CD8-positive, alpha-beta memory T cell (primary cell): ENCODE measurements at places on chromosomes 11 and 22. TPM values are rescaled to one million over a fixed set of nuclear protein-coding genes. Genes with fewer than 3 reads are reported as not detected.
A peak's percentile ranks its signal among the peaks of the same experiment; 100 is the strongest.

Gene APOL4
- total RNA-seq = 0.42 TPM

Gene CASP4
- 48.8 TPM for total RNA-seq

DNA sequence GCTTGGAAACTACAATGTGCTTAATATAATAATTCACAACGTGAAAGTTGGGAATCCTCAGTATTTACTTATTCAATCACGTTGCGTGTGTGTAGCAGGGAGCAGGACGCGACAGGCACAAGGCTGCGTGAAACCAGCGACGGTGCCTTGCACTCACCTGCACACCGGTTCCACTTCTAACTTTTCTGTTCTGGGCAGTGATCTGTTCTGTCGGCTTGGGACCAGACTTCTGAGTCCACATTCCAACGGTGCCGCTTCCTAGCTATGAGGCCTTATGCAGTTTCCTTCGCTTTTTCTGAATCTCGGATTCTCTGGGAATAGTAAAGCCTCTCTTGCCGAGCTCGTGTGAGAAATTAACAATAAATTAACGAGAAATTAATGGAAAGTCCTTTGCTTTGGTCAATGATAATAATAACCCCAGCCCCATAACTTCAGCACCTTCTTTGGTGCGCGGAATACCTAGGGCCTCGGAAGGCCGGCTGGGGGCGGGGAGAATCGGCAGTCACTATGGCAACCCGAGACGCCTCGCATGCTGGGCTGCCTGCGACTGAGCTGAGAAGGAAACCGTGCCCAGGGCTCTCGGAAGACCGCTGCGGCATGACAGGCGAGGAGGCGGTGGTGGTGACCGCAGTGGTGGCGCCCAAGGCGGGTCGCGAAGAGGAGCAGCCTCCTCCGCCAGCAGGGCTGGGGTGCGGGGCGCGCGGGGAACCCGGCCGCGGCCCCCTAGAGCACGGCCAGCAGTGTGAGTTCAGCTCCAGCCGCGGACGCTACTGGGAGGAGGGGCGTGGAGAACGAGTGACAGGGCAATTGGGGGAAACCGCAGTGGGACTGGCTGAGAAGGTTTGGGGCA is at the start of gene C11orf97:
TSS of gene C11orf97 (plus strand) at position 530 of the 850 bp plus-strand sequence. CDS start at position 598, 68 bp downstream.
- peak; percentile 27 for DNase-seq
- peak within 1 kb of the TSS; percentile 40 for H3K4me3 ChIP-seq
- no peak within 1 kb of the TSS for H3K27ac ChIP-seq

- H3K36me3 ChIP-seq = no peaks in the 10 kb centered on the region
- peaks cover 21% of the 10 kb centered on the region for H3K4me1 ChIP-seq
- H3K27me3 ChIP-seq = no peaks in the 10 kb centered on the region
- no peak overlapping the region for H3K27ac ChIP-seq
- no peak overlapping the region for H3K4me3 ChIP-seq
Observed at GRCh38 chr11:96123301-96123700, 199.4 kb upstream of the MTMR2 start.

DNA sequence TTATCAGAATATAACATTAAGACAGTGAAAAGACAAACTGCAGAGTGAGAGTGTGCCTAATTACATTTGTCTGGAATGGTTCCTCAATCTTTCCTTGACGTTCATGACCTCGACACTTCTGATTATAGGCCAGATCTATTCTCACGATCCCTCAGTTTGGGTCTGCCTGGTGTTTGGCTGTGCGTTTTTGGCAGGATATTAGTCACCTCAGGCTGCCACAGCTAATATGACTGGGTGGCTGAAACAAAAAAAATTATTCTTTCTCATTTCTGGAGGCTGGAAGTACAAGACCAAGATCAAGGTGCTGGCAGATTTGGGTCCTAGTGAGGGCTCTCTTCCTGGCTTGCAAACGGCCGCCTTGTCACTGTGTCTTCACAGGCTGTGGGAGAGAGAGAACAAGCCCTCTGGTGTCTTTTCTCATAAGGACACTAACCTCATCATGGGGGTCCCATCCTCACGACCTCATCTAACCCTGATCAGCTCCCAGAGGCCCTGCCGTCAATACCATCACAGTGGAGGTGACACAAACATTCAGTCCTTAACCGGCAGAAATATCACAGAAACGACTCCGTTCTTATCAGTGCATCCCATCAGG is 23.2 kb downstream of the IFITM10 start:
- H3K4me1 ChIP-seq = peaks cover 9% of the 10 kb centered on the region
- no peak overlapping the region for H3K27ac ChIP-seq
- H3K27me3 ChIP-seq = no peaks in the 10 kb centered on the region
- no peak overlapping the region for H3K4me3 ChIP-seq
- DNase-seq = no peak

- H3K27me3 ChIP-seq = no peaks in the 10 kb centered on the region
- H3K36me3 ChIP-seq = no peaks in the 10 kb centered on the region
- H3K4me3 ChIP-seq = peak overlapping the region; percentile 76
- peaks cover 39% of the 10 kb centered on the region for H3K4me1 ChIP-seq
- no peak for DNase-seq
Observed at GRCh38 chr11:64241241-64241490, 271 bp downstream of the FKBP2 start.

GRCh38 chr11:6251120-6251733 is 8.4 kb upstream of the CCKBR start:
- DNase-seq = no peak
- no peak overlapping the region for H3K4me3 ChIP-seq
- no peaks in the 10 kb centered on the region for H3K4me1 ChIP-seq
- H3K27me3 ChIP-seq = no peaks in the 10 kb centered on the region

- no peak for DNase-seq
- H3K4me3 ChIP-seq = no peak overlapping the region
- no peak overlapping the region for H3K27ac ChIP-seq
- H3K27me3 ChIP-seq = no peaks in the 10 kb centered on the region
- no peaks in the 10 kb centered on the region for H3K36me3 ChIP-seq
Observed at GRCh38 chr11:34806875-34807274, 109.3 kb downstream of the APIP start.

- H3K4me1 ChIP-seq = no peaks in the 10 kb centered on the region
- no peak for DNase-seq
- no peaks in the 10 kb centered on the region for H3K27me3 ChIP-seq
- H3K36me3 ChIP-seq = no peaks in the 10 kb centered on the region
Observed at GRCh38 chr11:16899708-16900303, 114.4 kb downstream of the PLEKHA7 start.

DNA sequence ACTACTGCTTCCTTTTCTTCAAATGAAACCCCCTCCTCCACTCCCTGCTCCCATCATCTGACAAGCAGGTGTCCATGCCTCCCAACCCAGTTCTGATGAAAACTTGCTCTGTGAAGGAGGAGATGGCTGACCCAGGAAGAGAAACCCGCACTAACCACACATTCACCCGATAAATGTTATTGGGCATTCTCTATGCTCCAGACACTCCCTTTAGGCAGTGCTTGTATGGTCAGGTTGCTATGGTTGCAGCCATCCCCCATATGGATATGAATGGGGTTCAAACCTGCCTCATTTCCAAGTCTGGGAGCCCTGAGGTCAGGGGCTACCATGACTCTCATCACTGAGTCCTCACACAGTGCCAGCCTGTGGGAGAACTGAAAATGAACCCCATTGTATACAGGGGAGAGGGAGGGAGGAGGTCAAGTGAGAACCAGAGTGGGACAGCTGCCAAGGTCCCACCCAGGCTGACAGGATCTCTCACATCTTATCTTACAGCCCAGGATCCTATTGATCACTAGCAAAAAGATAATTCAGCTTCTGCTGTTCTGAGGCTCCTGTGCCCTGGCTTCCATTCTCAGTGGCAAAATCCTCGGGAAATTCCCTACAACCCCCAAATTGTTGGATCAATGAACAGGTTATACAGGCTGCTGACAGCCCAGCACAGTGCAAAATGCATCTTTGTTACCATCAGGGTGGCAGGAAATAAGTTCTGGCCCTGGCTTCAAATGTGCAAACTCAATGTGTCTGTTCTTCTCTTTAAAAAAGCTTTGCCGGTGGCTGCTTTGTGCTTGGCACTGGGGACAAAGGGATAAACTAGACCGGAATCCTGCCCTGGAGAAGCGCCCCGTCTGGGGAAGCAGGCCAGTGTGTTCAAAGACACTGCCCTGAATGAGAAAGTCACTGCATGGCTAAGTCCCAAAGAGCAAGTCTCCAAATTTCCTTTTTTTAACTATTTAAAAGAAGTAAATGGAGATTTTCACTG is 22.7 kb upstream of the ACER3 start:
- H3K4me1 ChIP-seq = no peaks in the 10 kb centered on the region
- no peak overlapping the region for H3K4me3 ChIP-seq
- DNase-seq = no peak
- H3K27me3 ChIP-seq = no peaks in the 10 kb centered on the region
- H3K27ac ChIP-seq = no peak overlapping the region

DNA sequence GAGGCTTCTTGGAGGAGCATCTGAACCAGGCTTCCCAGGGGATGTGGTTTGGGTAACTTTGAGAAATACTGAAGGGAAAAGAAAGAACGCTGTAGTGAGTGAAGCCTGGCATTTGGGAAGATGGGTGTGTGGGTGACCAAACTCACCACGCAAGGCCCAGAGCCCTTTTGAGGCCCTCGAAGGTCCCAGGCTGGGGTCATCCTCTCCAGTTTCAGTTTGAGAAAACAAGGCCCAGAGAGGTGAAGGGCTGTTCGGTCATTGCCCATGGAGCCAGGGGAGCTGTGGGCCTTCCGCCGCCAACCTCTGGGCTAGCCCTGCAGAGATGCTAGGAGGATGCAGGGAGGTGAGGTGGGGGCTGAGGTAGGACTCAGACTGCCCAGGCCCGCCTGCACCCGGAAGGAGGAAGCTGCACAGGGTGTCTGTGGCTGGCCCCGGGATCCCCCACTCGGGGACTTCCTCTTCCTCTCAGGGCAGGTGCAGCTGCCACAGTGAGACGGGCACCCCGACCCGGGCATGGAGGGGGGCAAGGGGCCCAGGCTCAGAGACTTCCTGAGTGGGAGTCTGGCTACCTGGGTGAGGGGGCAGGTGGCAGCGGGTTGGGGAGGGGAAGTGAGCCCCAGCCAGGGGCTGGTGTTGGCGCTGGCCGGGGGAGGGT is at the start of gene CCDC88B:
TSS of gene CCDC88B (plus strand) at position 451 of the 655 bp plus-strand sequence. CDS start at position 514, 63 bp downstream.
- peaks cover 7% of the 10 kb centered on the region for H3K36me3 ChIP-seq
- peaks cover 32% of the 10 kb centered on the region for H3K4me1 ChIP-seq
- no peaks in the 10 kb centered on the region for H3K27me3 ChIP-seq
- peak; percentile 91 for DNase-seq
- peak within 1 kb of the TSS; percentile 46 for H3K4me3 ChIP-seq
- H3K27ac ChIP-seq = peak within 1 kb of the TSS; percentile 67

DNA sequence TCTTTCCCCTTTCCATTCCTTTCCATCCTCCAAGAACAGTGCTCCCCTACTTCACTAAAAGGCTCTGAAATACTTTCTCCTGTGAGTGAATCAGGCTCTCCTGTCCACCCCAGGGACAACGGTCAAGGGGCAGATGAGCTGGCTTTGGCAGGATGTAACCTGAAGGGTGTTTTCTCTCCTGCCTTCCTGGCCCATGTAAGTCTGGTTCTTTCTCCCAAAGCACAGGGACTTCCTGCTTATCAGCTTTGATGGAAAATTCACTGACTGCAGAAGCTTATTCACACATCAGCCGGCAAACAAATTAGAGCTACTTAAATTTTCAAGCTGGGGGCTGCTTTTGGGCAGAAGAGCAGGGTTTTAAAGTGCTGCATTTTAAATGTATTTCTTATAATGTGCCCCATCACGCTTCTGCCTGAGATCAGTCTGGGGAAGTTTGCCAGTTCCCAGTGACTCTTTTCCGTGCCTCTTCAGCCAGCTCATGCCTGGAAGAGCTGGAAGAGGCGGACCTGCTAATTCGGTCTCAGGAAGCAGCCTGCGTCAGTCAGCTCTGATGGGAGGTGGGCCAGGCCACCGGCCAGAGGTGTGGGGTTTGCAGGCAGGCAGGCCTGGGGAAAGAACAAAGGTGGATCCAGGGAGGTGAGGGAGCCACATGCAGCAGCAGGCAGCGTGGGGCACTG is 140.4 kb upstream of the TBCEL start:
- H3K27me3 ChIP-seq = no peaks in the 10 kb centered on the region
- no peak overlapping the region for H3K27ac ChIP-seq
- no peaks in the 10 kb centered on the region for H3K4me1 ChIP-seq

DNA sequence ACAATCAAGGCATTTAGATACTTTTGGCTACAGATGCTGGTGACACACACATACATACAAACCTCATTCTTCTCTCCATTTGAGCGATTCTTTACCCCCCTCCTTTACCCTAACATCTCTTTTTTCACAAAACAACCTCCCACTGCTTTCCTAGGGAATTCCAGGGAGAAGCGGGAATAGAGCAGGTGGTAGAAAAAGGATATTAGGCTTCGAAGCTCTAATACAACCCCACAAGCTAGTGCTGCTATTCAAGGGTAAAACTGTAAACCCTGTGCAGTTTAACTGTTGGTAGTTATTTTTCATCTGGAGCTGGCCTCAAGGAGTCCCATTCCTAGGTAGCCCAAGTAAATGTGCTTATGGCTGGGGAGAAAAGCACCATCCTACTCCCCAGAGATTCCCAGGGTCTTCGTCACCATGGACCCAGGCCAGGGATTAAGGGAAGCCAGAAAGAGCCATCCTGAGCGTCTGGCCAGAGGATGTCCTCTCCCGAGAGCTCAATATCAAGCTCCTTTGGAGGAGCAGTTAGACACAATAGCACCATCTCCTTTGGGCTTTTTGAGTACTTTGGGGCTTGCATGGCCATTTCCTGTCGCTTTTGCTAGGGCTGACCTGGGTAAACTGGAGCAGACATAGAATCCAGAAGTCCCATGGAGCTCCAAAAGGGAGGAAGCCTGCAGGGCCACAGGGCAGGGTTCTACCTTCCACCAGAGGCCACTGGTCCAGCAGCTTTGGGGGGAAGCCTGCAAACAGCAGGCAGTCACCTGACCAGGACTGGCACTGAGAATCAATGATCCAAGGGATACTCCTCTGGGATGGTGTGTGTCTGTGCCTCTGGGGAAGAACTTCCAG is 3.1 kb downstream of the MAML2 start:
- H3K4me1 ChIP-seq = peaks cover 69% of the 10 kb centered on the region
- DNase-seq = no peak
- H3K36me3 ChIP-seq = no peaks in the 10 kb centered on the region
- no peaks in the 10 kb centered on the region for H3K27me3 ChIP-seq
- peak overlapping the region; percentile 99 for H3K4me3 ChIP-seq
